ENCODE measurements at places on chromosomes 3 and 15. TPM values are rescaled to one million over a fixed set of nuclear protein-coding genes. Genes with fewer than 3 reads are reported as not detected.

GRCh38 chr15:84734794-84735479 is 13.5 kb upstream of the ZNF592 start:
- DNase-seq, result no peak

- DNase-seq, result no peak
Observed at GRCh38 chr3:11661052-11661656, 17.4 kb upstream of the VGLL4 start.

GRCh38 chr3:73148682-73149081 is 87.2 kb downstream of the EBLN2 start:
- DNase-seq, result no peak

DNA sequence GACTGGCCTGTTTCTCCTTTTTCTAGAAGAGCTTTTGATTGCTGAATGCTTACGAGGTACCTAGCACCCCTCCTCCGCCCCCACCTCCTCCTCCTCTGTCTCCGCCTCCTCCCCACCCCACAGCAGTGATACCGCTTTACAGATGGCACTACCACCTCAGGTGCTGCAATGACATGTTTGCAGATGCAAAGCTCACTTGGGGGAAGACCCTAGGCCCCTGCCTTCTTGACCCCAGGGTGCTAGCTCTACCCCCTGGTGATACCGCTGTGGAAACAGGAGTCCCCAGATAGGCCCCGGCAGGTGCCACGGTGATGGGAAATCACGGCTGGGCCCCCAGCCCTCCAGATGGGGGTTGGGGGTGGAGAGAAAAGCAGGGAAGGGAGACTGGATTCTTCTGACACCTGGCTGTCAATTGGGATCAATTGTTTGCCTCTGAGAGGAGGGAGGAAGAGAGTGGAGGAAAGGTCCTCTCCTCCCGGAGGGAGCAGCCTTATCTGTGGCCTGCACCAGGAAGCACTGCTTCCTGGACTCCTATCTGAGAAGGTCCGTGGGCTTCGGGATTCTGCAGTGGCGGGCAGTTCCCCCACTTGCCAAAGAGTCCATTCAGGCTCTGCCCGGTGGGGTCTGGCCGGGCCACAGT is 37.6 kb downstream of the DNASE1L3 start:
- no peak for DNase-seq

GRCh38 chr3:134543113-134543512 is 57.3 kb downstream of the CEP63 start:
- no peak for DNase-seq

Gene HTR3E
- not detected for total RNA-seq

Measured in ascending aorta (tissue), 2 donors.